ENCODE measurements at places on chromosomes 6 and 20.

GRCh38 chr20:56827763-56828162 is 198.7 kb downstream of the TFAP2C start:
- no peak for DNase-seq

DNA sequence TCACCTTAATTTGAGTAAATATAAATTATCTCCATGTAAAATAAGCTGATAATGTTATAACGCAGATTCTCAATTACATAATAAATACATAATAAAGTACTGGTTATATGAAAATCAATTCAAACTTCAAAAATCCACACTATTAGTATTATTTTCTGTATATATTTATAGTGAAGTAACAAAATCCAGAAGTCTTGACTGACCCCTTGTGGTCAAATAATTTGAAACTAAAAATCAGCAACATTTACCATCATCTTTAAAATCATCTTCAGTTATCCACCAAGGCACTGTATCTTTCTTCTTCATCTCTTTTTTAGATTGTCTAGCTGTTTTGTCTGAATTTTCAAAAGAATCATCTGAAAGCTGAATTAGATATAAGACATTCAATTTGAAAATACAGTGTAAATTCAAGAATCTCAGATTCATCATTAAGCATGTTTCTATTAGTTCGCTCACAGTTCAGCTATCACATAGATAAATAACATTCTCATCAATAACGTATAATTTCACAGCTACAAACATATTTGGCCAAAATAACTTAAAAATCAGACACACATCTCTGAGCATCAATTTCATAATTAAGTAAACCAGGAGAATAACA is 6.5 kb downstream of the CEP162 start:
- DNase-seq, result no peak

DNA sequence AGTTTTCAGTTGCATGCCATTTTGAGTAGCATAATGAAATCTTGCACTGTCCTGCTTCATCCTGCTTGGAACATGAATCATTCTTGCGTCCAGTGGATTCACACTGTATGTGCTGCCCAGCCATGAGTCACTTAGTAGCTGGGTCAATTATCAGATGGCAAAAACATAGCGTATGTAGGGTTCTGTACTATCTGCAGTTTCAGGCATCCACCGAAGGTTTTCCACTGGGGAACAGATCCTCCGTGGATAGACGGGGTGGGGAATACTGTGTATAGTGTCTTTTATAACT is 61.4 kb downstream of the IL22RA2 start:
- DNase-seq, result no peak

DNA sequence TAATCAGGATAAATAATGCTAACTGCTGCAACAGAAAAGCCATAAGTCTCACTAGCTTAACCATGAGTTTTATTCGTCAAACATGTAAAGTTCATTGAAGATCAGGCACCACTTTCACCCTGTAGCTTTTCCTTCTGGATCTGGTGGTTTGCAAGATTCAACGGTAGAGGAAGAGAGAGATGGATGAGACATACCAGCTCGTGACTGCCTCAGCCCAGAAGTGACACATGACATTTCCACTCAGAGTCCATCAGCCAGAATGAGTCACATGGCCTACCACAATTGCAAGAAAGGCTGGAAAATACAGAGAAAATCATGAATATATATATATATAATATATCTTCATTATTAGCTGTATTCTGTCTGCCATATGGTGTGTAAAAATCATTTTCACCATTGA is 29.0 kb downstream of the SPTLC3 start:
- no peak for DNase-seq

GRCh38 chr6:148451690-148452089 is 109.1 kb downstream of the SASH1 start:
- DNase-seq, result peak; percentile 21

DNA sequence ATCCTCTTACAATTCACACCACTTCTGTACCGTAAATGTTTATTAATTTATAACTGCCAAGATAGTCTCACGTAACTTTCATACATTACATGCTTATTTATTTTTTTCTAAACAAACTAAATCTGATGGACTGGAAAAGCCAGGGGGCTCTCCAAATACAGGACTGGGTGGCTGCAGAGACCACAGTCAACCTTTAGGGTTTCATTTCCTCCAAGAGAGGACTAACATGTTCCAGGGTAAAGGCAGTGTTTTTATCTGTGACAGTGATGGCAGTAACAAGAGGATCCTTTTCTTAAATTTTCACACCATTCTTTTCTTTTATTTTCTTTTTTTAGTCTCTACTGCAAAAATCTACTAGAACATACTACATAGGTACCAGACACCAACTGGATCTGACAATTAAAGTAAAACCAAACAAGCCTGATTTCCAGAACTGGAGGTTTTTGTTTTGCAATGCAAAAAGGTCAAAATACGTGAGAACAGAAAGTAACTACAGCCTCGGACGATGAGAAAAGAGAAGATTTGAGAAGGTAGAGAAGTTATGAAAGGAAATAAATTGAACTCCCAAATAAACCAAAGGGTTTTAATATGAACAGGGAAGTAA is 1.2 kb downstream of the LMBRD1 start:
- no peak for DNase-seq

- no peak for DNase-seq
Measured at GRCh38 chr6:14397518-14397901, 279.9 kb downstream of the CD83 start.

GRCh38 chr6:438634-439170 is 47.1 kb downstream of the IRF4 start:
- no peak for DNase-seq

DNA sequence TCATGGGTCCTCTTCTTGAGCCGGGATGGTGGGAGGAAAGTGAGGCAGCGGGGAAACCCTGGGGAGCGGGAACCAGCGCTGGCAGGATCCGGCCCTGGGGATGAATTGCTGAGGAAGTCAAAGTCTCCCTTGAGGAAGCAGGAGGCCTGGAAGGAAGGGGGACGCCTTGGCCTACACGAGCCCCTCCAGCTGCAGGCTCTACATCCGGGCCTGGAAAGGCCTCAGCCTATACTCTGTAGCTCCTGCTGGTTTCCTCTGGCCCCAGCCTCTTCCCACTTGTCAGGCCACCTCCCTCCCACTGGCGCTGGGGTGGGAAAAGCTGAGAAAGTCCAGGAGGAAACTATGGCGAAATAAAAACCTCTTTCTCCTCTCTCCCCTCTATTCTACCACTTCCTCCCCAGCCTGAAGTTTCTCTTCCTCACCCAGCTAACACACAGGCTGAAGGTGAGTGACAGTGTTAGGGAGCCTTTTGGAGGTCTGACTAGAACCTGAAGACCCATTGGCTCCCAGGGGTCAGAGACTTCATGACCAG is 14.9 kb downstream of the TREML2 start:
- DNase-seq, result no peak

DNA sequence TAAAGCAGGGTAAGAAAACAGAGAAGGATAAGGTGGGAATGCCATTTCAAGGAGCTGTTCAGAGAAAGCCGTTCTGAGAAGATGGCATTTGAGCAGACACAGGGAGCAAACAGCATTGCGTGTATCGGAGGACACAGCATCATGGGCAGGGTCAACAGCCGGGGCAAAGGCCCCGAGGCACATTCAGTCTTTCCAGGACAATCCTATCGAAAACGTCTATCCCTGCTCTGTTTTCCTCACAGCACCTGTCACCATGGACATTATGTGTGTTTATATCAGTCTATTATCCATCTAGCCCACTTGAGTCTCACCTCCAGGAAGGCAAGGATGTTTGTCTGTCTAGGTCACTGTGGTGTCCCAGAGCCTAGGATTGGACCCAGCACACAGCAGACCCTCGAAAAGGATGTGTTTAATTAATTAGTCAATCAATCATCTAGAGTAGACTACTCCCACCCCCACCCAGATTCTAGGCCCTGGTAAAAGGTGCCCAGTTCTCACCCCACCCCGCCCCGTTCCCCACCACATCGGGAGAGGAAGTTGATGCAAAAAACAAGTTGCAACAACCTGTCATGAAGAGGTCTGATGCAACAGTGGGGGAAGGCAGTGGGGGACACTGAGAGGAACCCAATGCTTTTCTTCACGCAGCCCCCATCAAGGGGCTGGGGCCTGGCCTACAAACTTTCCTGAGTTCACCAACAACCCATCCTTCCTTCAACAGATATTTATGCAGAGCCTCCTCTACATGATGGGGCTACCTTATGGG is 66.6 kb downstream of the PREX1 start:
- peak; percentile 70 for DNase-seq

DNA sequence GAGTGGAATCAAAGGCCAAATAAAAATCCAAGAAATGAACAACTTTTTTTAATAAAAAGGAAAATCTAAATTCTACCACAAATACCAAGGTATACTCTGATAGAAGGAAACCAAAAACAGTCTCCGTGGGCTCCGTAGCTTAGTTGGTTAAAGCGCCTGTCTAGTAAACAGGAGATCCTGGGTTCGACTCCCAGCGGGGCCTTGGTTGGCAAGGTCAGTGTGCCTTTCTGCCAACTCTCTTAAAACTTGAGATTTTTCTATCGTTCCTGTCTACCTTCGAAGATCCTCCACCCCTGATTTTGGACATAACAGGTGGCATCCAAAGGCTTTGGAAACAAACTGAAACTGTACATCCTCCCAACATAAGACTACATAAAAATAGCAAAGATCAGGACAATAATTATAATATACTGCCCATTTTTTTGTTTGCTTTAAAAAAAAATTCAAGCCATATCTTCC is 197.9 kb downstream of the TRIM27 start:
- no peak for DNase-seq

DNA sequence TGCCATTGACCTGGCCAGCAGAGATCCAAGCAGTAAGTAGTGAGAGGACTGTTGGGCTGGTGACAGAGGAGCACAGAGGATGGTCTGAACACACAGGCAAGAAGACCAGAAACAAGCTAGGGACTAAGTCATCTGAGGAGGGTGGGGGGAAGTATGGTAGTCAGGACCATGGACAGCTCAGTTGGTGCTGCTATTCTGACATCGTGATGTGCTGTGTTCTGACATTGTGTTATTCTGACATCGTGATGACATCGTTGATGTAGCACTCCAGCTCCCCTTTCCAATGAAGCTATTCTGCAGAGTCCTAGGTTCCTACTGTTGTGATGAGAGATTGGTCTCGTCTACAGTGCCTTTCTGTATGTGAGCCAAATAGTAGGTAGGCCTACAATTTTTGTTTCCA is 28.7 kb downstream of the CFAP206 start:
- peak; percentile 51 for DNase-seq

DNA sequence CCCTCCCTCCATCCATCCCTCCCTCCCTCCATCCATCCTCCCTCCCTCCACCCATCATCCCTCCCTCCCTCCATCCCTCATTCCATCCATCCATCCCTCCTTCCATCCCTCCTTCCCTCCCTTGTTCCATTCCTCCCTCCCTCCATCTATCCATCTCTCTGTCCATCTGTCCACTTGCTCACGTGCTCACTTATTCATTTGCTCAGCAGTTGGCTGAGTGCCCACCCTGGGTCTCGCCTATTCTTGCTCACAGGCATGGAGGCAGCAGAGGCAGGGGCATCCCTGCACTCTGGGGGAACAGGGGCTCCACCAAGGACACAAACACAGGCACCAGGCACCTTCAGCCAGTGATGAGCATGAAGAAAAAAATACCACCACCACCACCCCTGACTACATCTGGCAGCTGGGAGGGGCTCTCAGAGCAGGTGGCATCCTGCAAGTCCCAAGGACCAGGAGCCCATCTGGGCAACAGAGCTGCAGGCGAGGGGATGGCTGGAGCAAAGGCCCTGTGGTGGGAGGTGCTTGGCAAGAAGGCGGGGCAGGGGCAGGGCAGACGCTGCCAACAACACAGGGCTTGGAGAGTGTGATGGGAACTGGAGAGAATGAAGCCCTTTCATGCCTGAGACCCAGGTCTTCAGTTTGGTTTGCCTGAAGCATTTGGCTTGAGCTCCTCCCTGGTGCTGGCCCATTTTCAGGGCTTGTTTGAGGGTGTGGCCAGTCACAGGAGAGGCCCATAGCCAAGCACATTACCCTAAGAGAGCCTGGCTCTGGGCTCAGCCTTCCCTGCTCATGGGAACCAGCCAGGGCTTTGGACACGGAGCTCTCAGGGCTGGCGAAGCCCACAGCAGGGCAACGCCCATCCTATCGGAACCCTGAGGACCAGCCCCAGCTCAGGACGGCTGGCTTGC is 40.2 kb upstream of the MRGBP start:
- no peak for DNase-seq

GRCh38 chr20:2473516-2473915 is 2.9 kb upstream of the SNRPB start:
- no peak for DNase-seq

DNA sequence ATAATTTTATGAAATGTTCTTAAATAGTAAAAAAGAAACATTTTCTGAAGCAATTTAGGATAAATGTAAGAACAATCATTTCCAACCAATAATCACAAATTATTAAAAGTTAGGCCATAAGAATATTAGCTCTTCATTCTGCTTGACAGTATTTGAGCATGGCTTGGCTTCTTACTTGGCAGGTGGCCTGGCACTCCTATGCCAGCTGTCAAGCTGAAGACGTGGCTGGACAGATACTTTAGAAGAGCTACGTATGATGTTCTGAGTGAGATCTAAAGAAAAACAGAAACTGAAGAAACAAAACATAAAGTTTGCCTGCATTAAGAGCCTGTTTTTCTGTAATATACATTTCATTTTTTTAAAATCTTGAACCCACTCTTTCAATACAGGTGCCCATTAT is 438.9 kb downstream of the GRIK2 start:
- DNase-seq, result no peak

DNA sequence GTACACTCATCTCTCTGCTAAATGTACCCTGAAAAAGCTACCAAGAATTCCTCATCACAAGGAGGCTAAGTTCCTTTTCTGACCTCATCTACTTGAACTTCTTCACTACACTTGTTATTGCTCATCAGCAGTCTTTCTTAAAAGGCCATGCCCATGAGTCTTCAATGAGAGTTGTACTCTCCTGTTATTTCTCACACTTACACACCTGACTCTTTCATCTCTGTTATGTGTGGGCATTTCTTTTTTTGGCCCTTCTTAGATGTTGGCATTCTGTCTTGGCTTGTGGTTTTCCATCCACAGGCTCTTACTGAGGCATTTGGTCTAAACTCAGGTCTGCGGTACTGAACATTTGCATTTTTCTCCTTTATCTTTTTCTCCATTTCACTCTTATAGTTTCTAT is 10.7 kb upstream of the SLC17A1 start:
- no peak for DNase-seq

DNA sequence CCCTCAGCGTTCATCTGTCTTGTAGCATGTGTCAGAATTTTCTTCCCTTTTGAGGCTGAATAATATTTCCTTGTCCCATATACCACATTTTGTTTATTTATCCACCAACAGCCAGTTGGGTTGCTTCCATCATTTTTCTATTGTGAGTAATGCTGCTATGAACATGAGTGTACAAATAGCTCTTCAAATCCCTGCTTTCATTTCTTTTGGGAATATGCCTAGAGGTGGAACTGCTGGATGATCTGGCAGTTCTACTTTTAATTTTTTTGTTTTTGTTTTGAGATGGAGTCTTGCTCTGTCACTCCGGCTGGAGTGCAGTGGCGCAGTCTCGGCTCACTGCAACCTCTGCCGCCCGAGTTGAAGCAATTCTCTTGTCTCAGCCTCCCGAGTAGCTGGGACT is 64.7 kb downstream of the SASH1 start:
- no peak for DNase-seq

All from CD4-positive, alpha-beta T cell treated with Interleukin-17A for 4 hours (primary cell).